ENCODE measurements at places on chromosomes 5 and 9. TPM values are rescaled to one million over a fixed set of nuclear protein-coding genes. Genes with fewer than 3 reads are reported as not detected.

ADAM19 gene
- 25.5 TPM for total RNA-seq

TMEM8B gene
- total RNA-seq, result 8.0 TPM

ZNF366 gene
- not detected for total RNA-seq

TAF11L9 gene
- total RNA-seq, result not detected

ADRA1B gene
- 0.48 TPM for total RNA-seq

TAF11L10 gene
- total RNA-seq, result 2.0 TPM

LHX3 gene
- 5.4 TPM for total RNA-seq

STPG3 gene
- total RNA-seq, result 0.52 TPM

HK3 gene
- total RNA-seq, result not detected

ACTBL2 gene
- total RNA-seq, result not detected

AQP3 gene
- total RNA-seq, result 1.7 TPM

TRMO gene
- 16.1 TPM for total RNA-seq

AGPAT2 gene
- 1.8 TPM for total RNA-seq

LCN15 gene
- total RNA-seq, result 0.27 TPM

PCDHGA1 gene
- 1.7 TPM for total RNA-seq

GARIN3 gene
- total RNA-seq, result 0.36 TPM

FGF18 gene
- 0.27 TPM for total RNA-seq

ADAMTS19 gene
- 2.4 TPM for total RNA-seq

PGM5 gene
- total RNA-seq, result 0.35 TPM

TSSK1B gene
- not detected for total RNA-seq

PFN3 gene
- total RNA-seq, result not detected

FREM1 gene
- 1.6 TPM for total RNA-seq

CDO1 gene
- 0.36 TPM for total RNA-seq

CCNJL gene
- total RNA-seq, result 0.10 TPM

NTRK2 gene
- 12.3 TPM for total RNA-seq

FOXD4L5 gene
- 0.78 TPM for total RNA-seq

MPDZ gene
- total RNA-seq, result 19.5 TPM

FAM153A gene
- total RNA-seq, result 0.56 TPM

SLC45A2 gene
- 0.68 TPM for total RNA-seq

BARHL1 gene
- 0.40 TPM for total RNA-seq

SLIT3 gene
- total RNA-seq, result 143 TPM

FYB1 gene
- 0.25 TPM for total RNA-seq

ERAP2 gene
- total RNA-seq, result 1.9 TPM

VLDLR gene
- total RNA-seq, result 19.7 TPM

TMEFF1 gene
- 8.3 TPM for total RNA-seq

PCDHA1 gene
- total RNA-seq, result 1.9 TPM

USP20 gene
- 19.9 TPM for total RNA-seq

KLF9 gene
- 2.1 TPM for total RNA-seq

IL13 gene
- not detected for total RNA-seq

FGD3 gene
- total RNA-seq, result 0.58 TPM

ABL1 gene
- 68.1 TPM for total RNA-seq

ANKRD18A gene
- total RNA-seq, result 0.22 TPM

NAIF1 gene
- total RNA-seq, result 8.0 TPM

PLPPR1 gene
- total RNA-seq, result 0.48 TPM

N4BP3 gene
- total RNA-seq, result 3.8 TPM

MTMR12 gene
- total RNA-seq, result 6.3 TPM

ARRDC3 gene
- total RNA-seq, result 282 TPM

PHF2 gene
- 32.3 TPM for total RNA-seq

ZNF879 gene
- 2.2 TPM for total RNA-seq

DDX4 gene
- not detected for total RNA-seq

LAMC3 gene
- total RNA-seq, result 0.35 TPM

IL3 gene
- total RNA-seq, result not detected
